ENCODE measurements at places on chromosomes 3 and 15.

- DNase-seq = no peak
These were observed 56.3 kb downstream of the APBA2 start for GRCh38 chr15:28942046-28942445.

DNA sequence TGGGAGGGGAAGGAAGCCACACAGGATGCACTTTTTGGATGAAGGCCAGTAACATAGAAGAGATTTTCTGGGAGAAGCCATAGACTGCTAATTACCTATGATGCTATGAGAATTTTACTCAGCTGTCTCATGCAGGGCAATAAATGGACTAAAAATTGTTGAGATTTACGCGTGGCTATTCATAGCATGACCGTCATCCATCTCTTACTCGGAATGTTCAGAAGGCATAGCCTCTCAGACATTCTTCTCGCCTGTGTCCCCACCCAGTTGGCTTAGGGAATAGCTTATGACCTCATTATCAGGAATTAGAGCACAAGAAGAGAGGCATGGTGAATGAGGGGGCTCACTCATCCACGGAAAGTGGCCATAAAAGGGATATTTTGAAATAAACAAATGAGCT, 107.9 kb upstream of the ATP10A start:
- DNase-seq = no peak

- DNase-seq = no peak
These were observed 162.2 kb downstream of the GREM1 start for GRCh38 chr15:32879980-32880379.

DNA sequence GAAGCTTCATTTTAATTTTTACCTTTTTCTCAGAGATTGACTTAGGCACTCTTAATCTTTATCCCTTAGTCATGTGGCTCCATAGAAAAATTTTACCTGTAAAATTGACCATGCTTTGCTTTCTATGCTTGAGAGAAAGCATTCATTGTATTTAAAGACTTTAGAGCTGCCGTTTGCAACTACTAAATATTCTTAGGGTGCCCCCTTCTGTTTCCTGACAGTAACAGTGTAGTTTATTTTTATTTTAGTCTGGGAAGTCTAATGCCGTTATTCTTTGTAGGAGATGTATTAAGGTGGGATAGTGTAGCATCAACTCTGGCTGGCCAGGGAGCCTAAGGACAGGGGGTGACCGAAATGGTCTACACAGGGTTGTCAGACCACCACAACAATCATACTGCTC, 84.5 kb upstream of the SYNPR start:
- DNase-seq = no peak

- DNase-seq = no peak
These were observed 309.6 kb downstream of the RBMS3 start for GRCh38 chr3:29590461-29590860.

DNA sequence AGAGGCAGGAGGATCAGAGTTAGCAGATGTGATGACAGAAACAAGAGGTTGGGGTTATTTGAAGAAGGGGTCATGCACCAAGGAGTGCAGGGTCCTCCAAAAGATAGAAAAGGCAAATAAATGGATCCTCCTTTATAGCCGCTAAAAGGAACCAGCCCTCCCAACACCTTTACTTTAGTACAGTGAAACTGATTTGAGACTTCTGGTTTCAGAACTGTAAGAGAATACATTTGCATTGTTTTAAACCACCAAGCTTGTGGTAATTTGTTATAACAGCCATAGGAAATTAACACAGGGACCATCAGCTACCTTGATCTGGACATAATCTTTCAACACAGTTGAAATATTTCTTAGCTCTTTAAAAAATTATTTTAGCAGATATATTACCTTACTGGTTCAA, 166.6 kb downstream of the TIGIT start:
- DNase-seq = no peak

DNA sequence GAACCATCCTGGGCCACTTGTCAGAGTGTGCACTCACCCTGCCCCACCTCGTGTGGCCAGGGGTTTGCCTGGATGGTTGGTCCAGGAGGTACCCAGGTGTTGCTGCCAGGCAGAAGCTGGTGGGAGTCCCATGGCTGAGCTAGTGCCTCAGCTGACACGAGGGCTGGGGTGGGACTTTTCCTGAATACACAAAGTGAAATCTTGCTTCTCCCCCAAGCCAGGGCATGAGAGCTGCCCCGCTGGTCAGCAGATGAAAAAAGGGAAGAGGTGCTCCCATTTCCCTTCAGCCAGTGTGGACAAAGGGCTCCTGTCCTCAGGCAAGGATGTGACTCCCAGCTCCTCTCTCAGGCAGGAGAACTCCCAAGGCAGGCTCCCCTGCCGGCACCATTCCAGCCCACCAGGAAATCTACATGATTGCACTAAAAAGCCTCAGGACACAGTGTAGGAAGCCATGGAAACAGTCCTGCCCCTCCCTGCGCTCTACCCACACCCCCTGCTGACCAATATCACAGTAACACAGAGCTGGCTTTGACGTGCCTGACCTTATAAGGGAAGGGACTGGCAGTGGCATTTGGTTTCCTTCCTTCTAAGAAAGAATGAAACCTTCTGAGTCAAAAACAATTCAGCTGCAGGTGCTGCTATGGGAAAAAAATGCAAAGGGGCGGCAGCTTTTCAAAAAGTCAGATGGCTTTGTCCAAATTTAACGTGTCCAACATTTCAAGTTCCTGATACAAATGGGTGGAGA, 33.9 kb downstream of the MYO5C start:
- DNase-seq = peak; percentile 62

DNA sequence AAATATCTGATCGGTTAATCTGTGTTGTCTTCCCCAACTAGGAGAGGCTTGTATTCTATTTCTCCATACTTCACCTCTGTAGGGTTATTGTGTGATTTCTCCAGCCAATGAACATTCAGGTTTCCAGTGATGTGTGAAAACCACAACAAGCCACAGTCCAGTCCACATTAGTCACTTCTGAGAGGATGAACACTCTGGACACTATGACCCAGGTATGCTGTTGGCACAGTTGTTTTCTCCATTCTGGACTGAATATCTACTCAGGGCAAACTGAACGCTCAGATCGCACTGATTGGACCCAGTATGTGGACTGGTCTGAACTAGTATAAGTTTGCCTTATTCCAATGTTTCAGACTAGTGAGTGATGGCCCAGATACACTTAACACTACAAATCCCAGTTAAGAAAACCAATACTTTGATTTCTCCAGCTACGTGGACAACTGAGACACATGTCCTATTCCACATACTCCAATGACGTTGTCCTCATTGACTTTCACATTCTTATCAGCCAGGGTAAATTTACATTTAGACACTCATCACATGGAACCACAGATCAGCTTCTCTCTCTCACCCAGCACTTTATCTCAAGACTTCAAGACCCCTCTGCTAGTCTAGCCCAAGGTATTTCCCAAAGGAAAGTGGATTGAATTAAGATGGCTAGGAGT, 587.4 kb upstream of the SGO1 start:
- DNase-seq = no peak

GRCh38 chr3:13148126-13148525, 74.9 kb upstream of the IQSEC1 start:
- no peak for DNase-seq

- DNase-seq = no peak
These were observed 155.6 kb upstream of the STT3B start for GRCh38 chr3:31377045-31377642.

DNA sequence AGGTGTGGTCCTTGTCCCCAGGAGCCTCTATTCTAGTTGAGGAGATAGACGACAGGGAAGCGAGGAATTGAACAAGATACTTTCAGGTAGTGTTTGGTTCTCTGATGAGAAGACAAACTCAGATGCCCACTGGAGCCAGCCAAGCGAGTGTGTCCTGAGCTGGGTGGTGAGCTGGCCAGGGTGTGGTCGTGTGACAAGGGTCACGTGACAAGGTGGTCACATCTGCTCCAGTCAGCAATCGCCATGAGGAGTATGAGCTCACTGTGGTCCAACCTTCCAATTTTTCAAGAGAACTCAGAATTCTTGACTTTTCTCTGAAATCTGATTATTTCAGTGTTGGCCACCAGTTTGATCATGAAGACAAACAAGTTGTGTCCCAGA, 39.5 kb downstream of the SLC6A6 start:
- no peak for DNase-seq

DNA sequence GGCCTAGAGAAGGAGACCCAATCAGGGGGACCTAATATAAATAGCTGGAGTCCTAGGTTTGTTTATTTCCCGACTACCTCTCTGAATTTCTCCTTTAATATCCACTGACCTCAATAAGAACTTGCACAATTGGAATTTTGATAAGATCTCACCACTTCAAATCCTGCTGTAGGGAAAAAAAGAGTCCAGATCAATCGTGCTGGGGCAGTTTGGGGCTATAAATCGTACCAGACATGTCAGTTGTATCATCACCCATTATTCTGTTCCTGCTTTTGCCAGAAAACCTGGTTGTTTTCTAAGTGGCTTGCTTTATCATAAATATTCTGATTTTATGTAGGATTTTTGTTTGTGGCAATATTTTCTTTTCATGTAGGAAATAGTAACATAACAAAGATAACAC, 281.3 kb downstream of the DIPK2A start:
- no peak for DNase-seq

- no peak for DNase-seq
These were observed 4.0 kb downstream of the LAMP3 start for GRCh38 chr3:183158551-183159006.

DNA sequence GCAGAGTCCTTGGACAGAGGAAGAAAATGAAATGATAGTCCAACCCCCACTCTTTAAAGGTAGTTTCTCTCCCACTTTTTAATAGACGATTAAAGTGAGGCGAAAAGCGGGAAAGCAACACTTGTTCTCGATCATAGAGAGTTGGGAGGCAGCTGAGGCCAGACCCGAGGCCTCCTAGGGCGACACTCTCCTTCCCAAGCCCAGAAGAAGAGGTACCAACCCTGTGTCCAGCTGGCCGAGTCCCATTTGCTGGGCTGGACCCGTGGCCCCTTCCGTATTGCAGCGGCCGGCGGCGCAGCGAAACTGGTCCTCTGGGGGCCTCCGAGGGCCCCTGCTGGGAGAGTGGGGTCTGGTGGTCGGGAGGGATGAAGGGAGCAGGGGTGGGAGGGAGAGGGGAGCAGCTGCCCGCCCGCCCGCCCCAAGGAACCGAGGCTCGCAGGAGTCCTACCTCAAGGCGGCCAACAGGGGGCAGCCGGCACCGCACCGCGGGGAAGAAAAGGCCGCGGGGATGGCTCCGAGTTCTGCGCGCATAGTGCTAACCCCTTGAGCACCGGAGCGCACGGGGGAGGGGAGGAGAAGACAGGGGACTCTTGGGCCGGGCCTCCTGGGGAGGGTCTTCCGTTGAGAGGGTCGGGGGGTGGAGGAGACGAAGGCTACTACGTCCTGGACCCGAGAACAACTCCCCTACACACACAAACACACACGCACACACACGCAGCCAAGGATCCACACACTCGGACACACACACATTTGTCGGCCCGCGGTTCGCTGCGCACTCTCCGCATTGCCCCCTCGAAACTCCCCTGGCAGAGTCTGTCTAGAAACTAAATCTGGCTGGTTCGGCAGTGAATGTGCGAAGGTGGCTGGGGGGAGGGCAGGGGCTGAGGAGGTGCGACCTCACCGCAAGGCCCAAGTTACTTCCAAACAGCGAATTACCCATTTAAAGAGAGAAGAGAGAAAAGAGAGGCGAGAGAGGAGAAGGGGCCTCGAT, 2.0 kb downstream of the WNT5A start:
- DNase-seq = peak; percentile 90

DNA sequence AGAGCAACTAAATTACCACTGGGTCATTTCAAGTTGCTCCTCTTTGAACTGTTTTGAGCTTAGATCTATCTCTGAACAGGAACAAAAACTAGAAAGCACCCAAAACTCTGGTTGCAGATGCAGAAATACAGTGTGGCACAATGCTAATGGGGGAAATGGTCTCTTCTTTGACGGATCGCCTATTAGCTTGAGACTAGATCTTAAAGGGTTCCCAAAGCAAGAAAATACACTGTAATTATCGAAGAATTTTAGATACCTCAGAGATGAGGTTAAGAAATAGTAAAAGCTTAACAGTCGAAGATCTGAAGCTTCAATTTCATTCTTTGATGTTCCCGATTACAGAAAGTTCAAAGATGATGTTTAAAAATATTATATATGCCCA, 818 bp downstream of the PPP1R2 start:
- DNase-seq = no peak

Data from left hindlimb (tissue), 1 donor.